Naive thymus-derived CD4-positive, alpha-beta T cell (primary cell): ENCODE measurements at places on chromosomes 13 and 19. TPM values are rescaled to one million over a fixed set of nuclear protein-coding genes. Genes with fewer than 3 reads are reported as not detected.
A peak's percentile ranks its signal among the peaks of the same experiment; 100 is the strongest.

GRCh38 chr19:29265436-29265835 lies 52.5 kb upstream of the UQCRFS1 start:
- no peak for DNase-seq

- DNase-seq = no peak
Measured at GRCh38 chr19:46453661-46454060, 17.7 kb downstream of the PNMA8A start.

- DNase-seq = no peak
Measured at GRCh38 chr19:16715611-16716010, 4.0 kb upstream of the NWD1 start.

DNA sequence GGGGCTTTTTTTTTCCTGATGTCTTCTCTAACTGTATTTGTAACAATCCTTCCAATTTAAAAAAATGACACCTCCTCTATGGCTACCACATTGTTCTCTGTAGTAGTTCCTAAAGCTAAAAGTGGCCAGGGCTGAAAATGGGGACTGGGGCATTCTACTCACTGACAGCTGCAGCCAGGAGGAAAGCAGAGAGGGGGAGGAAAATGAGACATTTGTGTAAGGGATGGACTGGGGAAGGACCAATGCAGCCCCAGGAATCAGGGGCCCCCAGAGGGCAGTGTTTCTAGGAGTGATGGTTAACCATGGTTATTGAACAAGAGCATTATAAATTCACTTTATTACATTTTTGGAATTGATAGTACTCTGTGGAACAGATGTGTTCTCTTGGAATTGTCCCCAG lies 34.3 kb upstream of the C1QTNF9 start:
- DNase-seq = no peak

DNA sequence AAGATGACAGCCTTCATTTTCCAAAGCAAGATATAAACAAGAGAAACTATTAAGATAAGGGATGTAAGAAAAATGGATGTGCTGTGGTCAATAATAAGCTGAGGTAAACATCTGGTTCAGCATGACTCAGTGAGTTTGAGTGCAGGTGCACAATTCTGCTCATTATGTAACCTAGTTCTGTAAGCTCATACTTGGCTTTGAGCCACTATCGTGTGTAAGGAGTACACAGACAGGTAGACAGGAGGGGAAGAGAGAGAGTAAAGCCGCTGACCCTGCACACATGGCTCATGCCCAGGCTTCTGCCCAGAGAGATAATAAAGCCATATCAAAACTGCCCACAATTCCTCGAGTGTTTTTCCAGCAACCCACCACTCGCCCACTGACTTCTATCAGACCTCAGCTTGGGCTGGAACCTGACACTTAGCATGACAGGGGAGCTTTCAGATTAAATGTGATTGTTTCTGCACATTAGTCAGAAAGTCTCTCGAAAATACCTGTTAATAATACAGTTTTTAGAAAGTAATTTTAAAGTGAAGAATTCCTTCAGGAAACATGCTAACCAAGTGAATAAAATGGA lies 51.7 kb downstream of the ZNF91 start:
- no peak for DNase-seq

LHB gene
- total RNA-seq = not detected

GRCh38 chr19:2820112-2820702 lies 539 bp downstream of the ZNF554 start:
- no peak for DNase-seq

DNA sequence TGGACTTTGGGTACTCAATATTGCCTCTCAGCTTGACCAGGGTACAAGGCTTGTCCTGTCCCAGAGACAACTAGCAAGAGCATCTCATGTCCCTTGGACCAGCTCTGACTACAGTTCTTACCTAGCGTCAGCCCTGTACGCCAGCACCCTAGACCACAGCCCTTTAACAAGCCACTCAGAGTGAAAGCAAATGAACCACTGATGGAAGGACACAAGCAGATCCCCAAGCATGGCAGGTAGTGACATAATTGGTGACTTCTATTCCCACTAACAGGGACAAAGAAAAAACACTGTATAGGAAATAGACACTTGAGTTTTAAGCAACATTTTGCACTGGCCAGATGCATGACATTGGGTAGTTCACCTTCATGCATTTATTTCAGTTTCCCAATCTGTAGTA lies 8.8 kb upstream of the LRCH1 start:
- no peak for DNase-seq

- DNase-seq = no peak
Measured at GRCh38 chr19:16571822-16572331, 338 bp downstream of the SLC35E1 start.

DNA sequence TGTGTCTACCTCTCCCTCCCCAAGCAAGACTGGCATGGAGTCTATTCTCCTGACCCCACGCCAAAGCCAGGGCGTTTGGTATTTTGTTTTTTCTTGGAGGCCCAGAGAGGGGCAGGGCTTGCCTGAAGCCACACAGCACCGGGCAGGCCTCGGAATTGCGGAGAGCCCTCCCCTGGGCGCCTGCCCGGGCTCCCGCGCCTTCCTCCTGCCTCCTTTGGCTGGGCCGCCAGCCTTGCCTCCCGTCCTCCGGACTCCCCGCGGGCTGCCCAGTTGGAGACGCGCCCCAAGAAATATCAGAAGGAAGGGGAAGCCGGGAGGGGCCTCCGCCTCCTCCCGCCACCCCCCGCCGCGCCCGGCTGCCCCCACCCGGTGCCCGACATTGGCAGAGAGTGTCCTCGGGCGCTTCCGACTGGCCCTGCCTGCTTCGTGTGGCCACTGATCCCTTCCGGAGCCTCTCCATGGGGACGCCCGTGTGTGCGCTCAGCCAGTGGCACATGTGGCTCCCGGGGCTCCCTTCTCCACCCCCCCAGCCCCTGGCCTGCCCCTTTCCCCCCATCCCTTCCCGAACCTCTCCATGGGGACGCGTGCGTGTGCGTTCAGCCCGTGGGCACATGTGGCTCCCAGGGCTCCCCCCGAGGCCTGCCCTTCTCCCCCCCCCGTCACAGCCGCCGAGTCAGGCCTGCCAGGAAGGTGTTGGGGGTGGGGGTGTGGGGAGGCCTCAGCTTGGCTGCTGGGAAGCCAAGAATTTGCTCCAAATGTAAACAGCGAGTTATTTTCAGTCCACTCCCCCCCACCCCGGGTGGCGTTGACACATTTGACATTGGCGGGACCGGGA lies 37.3 kb downstream of the NFIC start:
- DNase-seq = no peak

- DNase-seq = no peak
Measured at GRCh38 chr13:66992183-66992582, 238.0 kb downstream of the PCDH9 start.

SLC17A7 gene
- 0.22 TPM for total RNA-seq

- DNase-seq = no peak
Measured at GRCh38 chr19:5430237-5430636, 25.0 kb upstream of the ZNRF4 start.

DNA sequence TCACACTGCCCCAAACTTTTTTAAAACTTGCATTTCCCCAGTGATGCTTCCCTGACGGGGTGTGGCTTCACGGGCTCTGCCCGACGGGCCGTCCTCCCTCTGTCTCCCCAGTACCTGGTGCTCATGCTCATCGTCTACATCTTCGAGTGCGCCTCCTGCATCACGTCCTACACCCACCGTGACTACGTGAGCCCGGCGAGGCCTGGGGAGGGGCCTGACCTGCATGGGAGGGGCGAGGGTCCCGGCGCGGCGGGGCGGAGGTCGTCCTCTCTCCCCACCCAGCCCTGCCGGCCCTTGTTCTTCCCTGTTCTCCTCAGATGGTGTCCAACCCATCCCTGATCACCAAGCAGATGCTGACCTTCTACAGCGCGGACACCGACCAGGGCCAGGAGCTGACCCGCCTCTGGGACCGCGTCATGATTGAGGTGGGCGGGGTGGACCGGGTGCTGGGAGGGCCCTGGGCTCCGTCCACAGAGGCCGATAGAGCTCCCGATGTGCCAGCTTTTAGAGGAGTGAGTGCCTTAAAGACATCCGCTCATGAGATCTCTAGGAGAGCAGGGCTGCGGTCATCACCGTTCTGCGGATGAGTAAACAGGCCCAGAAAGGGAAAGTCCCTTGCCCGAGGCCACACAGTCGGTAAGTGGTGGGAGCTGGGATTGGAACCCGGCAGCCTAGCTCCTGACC lies 6.9 kb downstream of the UPK1A start:
- DNase-seq = no peak

- DNase-seq = no peak
Measured at GRCh38 chr13:97273341-97273831, 51.3 kb downstream of the MBNL2 start.

DNA sequence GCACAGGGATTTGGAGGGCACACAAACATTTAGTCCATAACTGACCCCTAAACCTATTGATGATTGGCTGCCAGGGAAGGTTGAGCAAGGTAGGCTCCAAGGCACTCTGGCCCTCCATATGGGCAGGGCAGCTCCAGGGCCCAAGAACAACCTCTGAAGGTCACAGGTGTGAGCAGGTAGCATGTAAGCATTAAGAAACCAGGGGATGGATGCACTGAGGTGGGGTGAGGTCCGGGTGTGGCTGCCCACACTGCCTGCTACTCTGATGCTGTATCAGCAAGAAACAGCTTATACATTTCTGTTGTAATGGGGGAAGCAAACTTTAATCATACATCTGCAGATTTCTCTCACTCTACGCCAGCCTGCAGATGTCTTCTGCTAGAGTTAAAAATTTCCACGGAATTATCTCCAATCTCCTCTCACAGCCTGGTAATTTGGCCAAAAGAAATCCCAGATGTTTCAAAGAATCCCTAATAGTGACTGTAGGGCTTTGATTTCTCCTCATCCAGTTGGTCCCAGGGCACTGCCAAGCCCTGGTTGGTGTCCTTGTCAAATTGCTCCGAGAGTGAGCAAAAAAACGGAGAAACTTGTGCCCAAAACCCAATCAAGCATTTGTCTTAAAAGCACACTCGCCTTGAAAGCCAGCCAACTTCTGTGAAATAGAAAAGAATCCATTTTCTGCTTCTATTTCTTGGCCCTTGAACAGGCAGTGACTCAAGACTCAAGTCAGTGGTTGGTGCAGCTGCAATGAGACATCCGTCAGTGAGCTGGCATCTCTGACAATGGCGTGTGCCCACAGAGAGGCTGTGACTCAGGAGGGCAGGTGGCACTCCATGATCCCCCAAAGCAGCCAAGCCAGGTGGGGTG lies 72.5 kb upstream of the MRI1 start:
- no peak for DNase-seq

DNA sequence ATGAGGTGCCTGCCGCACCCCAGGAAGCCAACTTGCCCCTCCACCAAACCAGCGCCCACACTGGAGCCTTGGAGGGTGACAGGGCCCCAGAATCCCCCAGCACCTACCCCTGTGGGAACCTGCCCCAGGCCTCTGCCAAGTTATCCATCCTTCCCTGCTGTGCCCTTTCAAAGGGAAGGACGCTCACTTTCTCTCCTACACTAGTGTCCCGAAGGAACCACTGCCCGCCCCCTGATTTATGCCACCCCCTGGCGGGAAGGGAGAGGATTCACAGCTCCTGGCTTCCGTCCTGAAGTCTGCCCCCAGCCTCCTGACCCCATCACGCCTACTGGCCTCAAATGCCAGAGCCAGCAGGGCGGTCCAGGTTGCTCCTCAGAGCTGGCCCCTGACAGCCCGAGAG lies 1.4 kb downstream of the EVI5L start:
- DNase-seq = no peak

DNA sequence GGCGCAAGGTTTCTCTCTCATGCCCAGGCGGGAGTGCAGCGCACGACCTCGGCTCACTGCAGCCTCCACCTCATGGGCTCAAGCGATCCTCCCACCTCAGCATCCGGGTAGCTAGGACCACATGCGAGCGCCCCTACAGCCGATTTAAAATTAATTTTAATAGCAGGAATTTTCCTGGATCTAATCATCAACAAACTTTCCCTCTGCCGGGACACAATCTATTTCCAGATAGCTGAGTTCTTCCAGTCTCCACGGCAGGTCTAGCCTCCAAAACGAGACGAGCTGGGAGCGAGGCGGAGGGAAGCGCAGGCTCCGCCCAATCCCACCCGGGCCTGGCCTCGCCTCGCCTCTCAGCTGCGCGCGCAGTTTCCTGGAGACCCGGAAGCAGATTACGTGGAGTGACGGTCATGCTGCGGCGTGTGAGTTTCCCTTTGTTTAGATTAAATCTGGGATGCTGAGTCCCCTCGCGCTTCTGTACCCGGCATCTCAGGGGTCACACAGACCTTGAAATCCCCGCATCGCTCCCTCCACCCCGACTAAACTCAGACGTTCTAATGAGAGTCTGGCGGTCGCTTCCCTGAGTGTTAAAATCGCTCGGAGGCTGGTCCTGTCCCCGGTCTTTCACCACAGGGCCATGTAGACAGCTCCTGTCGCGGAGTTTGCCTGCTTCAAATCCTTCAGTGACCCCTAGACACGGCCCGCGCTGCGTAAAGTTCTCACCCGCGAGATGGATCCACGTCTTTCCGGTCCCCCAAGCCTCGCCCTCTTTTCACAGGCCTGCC lies at the start of gene ZNF880:
Gene ZNF880 (plus strand): TSS at position 365 of the 782 bp plus-strand sequence. CDS start 43 bp downstream, at position 408.
- DNase-seq = peak; percentile 89

DOCK6 gene
- not detected for total RNA-seq

DNA sequence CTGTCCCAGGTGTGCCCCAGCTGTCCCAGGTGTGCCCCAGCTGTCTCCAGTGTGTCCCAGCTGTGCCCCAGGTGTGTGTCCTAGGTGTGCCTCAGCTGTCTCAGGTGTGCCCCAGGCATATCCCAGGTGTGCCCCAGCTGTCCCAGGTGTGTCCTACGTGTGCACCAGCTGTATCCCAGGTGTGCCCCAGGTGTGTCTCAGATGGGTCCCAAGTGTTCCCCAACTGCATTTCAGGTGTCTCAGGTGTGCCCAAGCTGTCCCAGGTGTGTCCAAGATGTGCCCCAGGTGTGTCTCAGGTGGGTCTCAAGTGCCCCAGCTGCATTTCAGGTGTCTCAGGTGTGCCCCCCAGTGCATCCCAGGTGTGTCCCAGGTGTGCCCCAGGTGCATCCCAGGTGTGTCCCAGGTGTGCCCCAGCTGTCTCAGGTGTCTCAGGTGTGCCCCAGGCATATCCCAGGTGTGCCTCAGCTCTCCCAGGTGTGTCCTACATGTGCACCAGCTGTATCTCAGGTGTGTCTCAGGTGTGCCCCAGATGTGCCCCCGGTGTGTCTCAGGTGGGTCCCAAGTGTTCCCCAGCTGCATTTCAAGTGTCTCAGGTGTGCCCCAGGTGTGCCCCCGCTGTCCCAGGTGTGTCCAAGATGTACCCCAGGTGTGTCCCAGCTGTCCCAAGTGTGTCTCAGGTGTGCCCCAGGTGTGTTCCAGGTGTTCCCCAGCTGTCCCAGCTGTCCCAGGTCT lies 1.3 kb upstream of the GRK1 start:
- no peak for DNase-seq

DNA sequence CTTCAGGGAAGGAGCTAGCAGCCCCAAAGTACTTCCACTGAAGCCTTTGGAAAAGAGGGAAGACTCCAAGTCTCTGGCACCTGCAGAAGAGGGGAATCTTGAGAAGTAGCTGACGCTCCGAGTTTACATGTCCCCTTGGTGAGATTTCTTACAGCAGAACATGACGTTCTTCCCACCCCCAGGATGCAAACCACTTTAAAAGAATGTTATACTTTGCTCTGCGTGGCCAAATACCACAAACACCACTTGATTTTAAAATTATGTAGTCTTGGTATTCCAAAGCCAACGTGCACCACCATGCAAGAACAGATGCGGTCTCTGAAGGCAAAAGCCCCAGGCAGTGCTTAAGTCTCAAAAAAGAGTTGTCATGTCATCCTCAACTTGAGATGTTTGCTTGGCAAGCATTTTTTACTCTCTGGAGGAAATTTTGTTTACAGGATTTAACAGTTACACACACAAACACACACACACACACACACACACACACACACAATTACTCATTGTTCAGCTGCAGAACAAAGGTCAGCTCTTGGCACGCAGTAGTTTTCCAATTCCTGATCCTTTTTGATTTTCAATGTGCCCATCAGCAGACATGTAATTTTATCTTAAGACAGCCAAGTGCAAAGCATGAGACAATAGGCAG lies 106.1 kb downstream of the RGCC start:
- DNase-seq = no peak

GRCh38 chr13:29885989-29886388 lies 35.6 kb upstream of the UBL3 start:
- no peak for DNase-seq

WTIP gene
- 0.46 TPM for total RNA-seq
